ENCODE measurements at places on chromosomes 5 and 9. TPM values are rescaled to one million over a fixed set of nuclear protein-coding genes. Genes with fewer than 3 reads are reported as not detected.

DNA sequence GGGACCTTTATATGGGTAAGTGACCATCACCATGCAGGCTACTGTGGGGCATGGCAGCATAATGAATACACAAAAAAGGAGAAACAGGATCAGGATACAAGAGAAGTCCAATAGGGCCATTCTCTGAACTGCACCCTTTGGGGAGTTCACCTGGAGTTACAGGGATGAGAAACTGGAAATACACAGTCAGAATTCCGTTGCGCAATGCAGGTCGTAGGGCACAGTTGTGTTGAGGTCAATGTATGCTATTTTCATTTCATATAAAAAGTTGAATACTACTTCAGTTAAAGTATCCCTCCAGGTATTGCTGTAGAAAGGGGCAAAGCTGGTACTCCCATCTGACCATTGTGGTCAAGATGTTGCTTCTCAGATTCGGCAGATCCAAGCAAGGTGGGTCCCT lies 471.4 kb downstream of the DMRT2 start:
- no peaks in the 10 kb centered on the region for H3K4me1 ChIP-seq
- no peaks in the 10 kb centered on the region for H3K36me3 ChIP-seq
- DNase-seq: no peak
- H3K27ac ChIP-seq: no peak overlapping the region

GRCh38 chr5:17118631-17119030 lies 98.8 kb upstream of the BASP1 start:
- H3K4me3 ChIP-seq: no peak overlapping the region
- H3K27me3 ChIP-seq: no peaks in the 10 kb centered on the region
- H3K36me3 ChIP-seq: no peaks in the 10 kb centered on the region
- DNase-seq: no peak
- no peak overlapping the region for H3K27ac ChIP-seq
- 0 out of 2 replicates have a peak, but pooled peaks cover 1% of the 10 kb centered on the region for H3K4me1 ChIP-seq

DNA sequence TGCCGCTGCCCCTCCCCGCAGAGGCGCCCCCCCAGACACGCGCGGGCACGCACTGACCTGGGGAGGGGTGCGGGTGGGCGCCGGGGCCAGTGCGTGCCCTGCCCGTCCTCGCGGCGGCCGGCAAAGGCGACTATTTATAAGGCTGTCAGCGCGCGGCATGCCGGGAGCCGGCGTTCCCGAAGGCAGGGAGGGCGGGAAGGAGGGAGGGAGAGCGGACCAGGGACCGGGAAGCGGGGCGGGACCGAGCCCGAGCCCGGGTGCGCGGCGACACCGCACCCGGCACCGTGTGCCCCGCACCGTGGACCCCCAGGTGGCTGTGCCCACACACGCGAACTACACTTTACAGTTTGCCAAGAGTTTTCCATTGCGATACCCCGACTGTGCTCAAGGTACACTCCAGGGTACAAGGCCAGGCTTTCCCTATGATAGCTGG lies at the start of gene AK1:
TSS of gene AK1 (minus strand) at position 110 of the 433 bp plus-strand sequence. CDS start 3,058 bp downstream, outside the sequence.
- H3K4me1 ChIP-seq: peaks cover 7% of the 10 kb centered on the region
- H3K27ac ChIP-seq: no peak within 1 kb of the TSS
- no peaks in the 10 kb centered on the region for H3K36me3 ChIP-seq
- peak; percentile 84 for DNase-seq

GRCh38 chr9:108885643-108886348 lies 23.7 kb downstream of the ACTL7A start:
- peaks cover 6% of the 10 kb centered on the region for H3K36me3 ChIP-seq
- no peak overlapping the region for H3K4me3 ChIP-seq
- DNase-seq: no peak

DNA sequence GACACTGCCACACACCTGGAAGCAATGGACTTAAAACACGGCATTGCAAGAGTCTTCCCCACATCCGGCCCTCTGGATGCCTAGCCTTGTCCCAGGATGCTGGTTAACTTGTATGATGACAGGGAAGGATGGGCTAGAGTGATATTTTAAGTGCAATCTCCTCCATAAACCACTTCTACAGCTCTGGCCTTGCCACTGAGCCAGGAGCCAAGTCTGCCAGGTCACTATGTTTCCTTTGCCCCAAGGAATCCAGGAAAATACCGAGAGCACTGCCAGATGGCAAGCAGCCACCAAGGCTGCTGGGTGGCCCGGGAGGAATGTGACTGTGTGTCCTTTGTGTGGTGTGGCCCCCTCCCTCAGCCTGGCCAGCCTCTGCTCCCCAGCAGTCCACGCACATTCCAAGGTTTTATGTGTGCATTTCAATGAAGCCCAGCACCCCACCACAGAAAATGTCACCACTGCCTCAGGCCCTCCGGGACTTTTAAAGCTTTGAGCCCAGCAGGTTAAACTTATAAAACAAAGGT lies 106.0 kb downstream of the FRMD3 start:
- 0 out of 2 replicates have a peak, but pooled peaks cover 5% of the 10 kb centered on the region for H3K36me3 ChIP-seq
- peaks cover 8% of the 10 kb centered on the region for H3K4me1 ChIP-seq
- H3K4me3 ChIP-seq: no peak overlapping the region
- no peaks in the 10 kb centered on the region for H3K27me3 ChIP-seq
- no peak overlapping the region for H3K27ac ChIP-seq

GRCh38 chr9:125884218-125884595 lies 137.0 kb downstream of the PBX3 start:
- H3K4me1 ChIP-seq: peaks cover 27% of the 10 kb centered on the region
- H3K27ac ChIP-seq: no peak overlapping the region
- DNase-seq: no peak
- H3K36me3 ChIP-seq: no peaks in the 10 kb centered on the region
- no peak overlapping the region for H3K4me3 ChIP-seq
- H3K27me3 ChIP-seq: no peaks in the 10 kb centered on the region

- DNase-seq: no peak
- H3K36me3 ChIP-seq: peaks cover 30% of the 10 kb centered on the region
- H3K27me3 ChIP-seq: no peaks in the 10 kb centered on the region
- peaks cover 4% of the 10 kb centered on the region for H3K4me1 ChIP-seq
- H3K4me3 ChIP-seq: no peak overlapping the region
These were observed 47.0 kb downstream of the GPR21 start for GRCh38 chr9:123080444-123080843.

- no peak overlapping the region for H3K4me3 ChIP-seq
- no peak overlapping the region for H3K27ac ChIP-seq
- no peaks in the 10 kb centered on the region for H3K4me1 ChIP-seq
- no peaks in the 10 kb centered on the region for H3K36me3 ChIP-seq
These were observed 22.2 kb upstream of the MYOT start for GRCh38 chr5:137845472-137845871.

DNA sequence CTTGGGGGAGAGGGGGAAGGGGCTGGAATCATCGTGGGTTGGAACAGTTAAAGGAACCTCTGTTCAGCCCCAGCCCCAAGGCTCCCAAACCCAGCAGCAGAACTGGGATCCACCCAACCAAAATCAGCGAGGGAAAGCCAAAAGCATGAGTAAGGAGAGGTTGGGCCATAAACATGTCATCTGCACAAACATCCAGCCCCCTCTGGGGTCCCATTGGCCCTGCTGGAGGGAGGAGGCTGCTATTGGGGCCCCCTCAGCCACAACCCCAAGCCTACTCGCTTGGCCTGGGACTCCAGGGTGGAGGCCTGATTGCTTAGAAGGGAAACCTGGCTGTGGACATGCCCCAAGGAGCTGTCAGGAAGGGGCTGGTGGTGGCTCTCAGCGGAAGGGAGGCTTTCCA lies 154.9 kb downstream of the FGF18 start:
- DNase-seq: no peak
- H3K36me3 ChIP-seq: no peaks in the 10 kb centered on the region
- no peak overlapping the region for H3K4me3 ChIP-seq
- H3K4me1 ChIP-seq: no peaks in the 10 kb centered on the region

DNA sequence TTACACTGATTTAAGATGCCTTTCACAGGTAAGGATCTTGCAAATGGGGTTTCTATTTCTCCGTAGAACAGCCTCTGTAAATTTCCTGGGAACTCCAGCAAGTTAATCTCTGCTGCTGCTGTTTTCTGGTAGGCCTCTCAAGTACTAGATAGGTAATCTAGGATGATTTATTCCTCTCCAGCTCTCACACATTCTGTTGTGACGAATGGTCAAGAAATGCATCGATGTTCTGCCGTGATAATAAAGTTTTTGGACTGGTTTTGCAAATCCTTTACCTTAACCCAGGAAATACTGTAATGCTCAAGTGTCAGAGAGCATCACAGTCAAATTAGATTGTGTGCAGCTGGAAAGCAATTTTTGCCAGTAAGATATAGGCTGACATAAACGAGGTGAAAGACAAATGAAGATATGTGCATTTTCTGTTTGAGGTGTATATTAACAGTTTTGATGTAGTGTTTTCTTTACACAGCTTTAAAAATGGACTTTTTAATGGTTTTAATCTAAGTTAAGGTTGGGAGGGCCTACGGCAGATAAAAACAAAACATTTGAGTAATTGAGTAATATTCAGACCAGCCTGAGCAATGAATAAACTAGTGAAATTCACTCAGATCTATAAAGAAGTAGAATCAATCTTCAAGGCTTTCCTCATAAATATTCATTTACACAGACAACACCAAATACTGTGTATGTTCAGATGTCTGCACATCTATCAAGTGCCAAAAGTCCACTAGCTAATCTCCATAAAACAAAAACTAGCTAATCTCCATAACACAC lies 300.6 kb upstream of the EDIL3 start:
- H3K27ac ChIP-seq: no peak overlapping the region
- no peak for DNase-seq
- H3K4me1 ChIP-seq: no peaks in the 10 kb centered on the region
- no peaks in the 10 kb centered on the region for H3K27me3 ChIP-seq
- H3K4me3 ChIP-seq: no peak overlapping the region

DNA sequence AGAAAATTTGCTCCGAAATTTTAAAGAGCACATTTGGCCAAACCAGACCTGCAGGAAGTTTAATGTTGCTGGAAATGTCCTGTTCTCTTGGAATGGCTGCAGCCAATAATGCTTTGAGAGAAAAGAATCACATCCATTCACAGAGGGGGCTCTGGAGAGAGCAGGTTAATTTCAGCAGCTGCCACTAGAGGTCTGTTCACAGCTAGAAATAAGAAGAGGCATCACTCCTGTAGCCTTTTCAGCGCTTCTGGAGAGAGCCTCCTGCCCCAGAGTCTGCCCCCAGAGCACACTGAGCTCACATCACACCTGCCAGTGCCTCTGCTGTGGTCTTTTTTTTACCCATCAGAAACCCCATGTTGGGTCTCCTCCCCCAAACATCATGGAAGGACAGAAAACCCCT lies 124.8 kb upstream of the RAD23B start:
- H3K27ac ChIP-seq: no peak overlapping the region
- H3K27me3 ChIP-seq: no peaks in the 10 kb centered on the region
- no peak overlapping the region for H3K4me3 ChIP-seq
- H3K4me1 ChIP-seq: peaks cover 3% of the 10 kb centered on the region

DNA sequence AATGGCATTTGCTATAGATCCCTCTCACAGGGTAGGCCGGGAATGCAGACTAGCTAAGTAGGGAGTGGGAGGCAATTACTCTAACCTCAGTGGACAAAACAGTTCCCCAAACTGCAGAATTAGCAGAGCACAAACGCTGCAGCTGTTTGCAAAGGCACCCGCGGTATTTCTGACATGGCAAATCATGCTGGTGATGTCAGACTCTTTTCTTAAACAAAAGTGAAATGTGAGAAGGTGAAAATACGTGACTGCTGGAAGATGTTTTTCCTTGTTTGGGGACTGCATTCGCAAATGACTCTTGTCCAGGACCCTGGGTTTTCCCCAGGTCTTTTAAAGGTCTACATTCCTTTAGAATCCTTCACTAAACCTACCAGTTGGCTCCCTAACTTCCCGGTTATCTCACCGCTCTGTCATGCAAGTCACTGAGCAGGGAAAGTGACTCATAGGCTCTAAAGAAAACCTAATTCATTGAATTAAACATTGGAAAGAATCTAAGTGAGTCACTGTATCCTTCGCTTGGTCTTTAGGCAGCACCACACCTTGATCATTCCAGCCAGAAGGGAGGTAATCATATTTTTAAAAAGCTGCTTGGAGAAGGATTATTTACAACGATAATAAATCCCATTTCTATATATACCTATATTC lies 91.5 kb upstream of the DNAH5 start:
- DNase-seq: peak; percentile 74
- peak overlapping the region; percentile 22 for H3K27ac ChIP-seq
- no peaks in the 10 kb centered on the region for H3K36me3 ChIP-seq
- H3K27me3 ChIP-seq: peaks cover 2% of the 10 kb centered on the region

DNA sequence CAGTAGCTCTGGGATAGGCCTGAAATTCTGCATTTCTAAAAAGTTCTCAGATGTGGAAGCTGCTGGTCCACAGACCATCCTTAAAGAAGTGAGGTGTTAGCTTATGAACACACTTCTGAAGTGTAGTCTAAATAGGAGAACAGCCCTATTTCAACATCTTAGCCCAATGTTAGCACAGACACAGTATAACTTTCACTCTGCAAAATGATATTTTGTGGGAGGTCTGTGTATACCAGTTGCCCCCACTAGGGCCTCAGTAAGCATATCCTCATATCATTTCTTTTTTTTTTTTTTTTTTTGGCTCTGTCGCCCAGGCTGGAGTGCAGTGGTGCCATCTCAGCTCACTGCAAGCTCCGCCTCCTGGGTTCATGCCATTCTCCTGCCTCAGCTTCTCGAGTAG lies 7.5 kb upstream of the HABP4 start:
- no peaks in the 10 kb centered on the region for H3K36me3 ChIP-seq
- H3K27ac ChIP-seq: no peak overlapping the region
- no peaks in the 10 kb centered on the region for H3K27me3 ChIP-seq
- DNase-seq: no peak
- no peak overlapping the region for H3K4me3 ChIP-seq

DNA sequence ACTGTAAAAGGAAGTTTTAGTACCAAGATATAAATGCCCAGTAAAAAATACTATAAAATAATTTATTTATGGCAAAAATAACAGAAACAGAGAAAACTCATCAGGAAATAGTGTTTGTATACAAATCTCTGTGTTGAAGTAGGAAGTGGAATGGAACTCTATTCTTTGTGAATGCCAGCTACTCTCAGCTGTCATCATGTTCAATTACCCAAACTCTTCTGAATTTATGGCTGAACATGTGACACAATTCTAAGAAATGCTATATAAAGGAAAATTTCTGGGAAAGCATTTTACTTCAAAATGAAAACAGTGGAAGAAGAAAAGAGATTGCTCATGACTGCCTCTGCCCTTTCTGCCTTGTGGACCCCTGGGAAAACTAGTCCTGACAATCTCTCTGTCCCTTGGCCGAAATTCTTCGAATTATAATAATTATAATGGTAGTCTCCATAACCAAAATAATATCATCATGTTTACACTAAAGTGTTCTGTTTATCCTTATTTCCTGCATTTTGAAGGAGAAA lies 522.3 kb upstream of the ST8SIA4 start:
- H3K36me3 ChIP-seq: no peaks in the 10 kb centered on the region
- DNase-seq: no peak
- H3K4me1 ChIP-seq: no peaks in the 10 kb centered on the region

TRPM6 gene
- 0.99 TPM for total RNA-seq

LCP2 gene
- total RNA-seq: 0.26 TPM

CCL19 gene
- total RNA-seq: not detected

RNF183 gene
- total RNA-seq: not detected

CER1 gene
- 3.4 TPM for total RNA-seq
